GM18507 (cell line): ENCODE measurements at places on chromosomes 11 and 22.

- DNase-seq: no peak
These were observed 413.0 kb upstream of the LRRC4C start for GRCh38 chr11:41872426-41872825.

GRCh38 chr11:296171-297050 lies 2.9 kb downstream of the IFITM5 start:
- no peak for DNase-seq

- no peak for DNase-seq
These were observed 46.3 kb upstream of the PSMA1 start for GRCh38 chr11:14566331-14567063.

DNA sequence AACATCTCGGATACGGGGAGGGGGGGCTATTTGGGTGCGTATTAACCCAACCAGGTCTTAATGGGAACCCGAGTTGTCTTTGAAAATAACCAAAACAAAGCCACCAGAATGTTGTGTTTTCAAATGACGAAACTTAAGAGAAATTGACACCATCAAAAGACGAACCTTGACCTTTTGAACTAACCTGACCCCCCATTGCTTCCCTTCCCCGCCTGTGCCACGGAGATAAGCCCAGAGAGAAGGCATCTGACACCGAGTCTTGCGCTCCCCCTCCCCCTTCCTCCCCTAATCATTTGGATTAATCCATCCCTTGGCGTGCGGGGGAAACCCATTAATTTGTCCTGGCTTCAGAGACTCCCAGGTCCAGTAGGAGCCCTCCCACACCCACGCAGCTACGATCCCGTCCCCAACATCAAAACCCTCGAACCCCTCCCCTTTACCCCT lies 4.5 kb upstream of the GCAT start:
- DNase-seq: no peak

GRCh38 chr11:8604078-8604723 lies 10.2 kb upstream of the STK33 start:
- DNase-seq: no peak

DNA sequence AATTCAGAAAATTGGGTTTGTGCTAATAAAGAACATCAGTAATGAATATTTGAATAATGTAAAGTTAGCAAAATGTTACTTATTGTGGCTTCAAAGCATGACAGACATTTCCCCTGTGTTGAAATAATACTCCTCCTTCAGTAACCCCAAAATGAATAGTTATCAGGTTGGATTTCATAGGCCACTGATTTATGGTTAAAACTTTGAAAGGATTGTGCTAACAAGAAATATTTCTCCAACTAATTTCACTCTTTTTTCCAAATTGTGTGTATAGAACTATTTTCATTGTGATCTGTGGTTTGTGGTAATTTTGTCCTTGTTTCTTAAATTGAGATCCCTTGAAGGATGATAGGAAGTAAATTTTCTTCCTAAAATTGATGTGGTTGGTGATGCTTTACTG lies 7.9 kb downstream of the DDX10 start:
- DNase-seq: no peak
